ENCODE measurements at places on chromosomes 5 and 9. TPM values are rescaled to one million over a fixed set of nuclear protein-coding genes. Genes with fewer than 3 reads are reported as not detected.

- DNase-seq = no peak
Measured at GRCh38 chr5:130885691-130886090, 279.4 kb downstream of the HINT1 start.

DNA sequence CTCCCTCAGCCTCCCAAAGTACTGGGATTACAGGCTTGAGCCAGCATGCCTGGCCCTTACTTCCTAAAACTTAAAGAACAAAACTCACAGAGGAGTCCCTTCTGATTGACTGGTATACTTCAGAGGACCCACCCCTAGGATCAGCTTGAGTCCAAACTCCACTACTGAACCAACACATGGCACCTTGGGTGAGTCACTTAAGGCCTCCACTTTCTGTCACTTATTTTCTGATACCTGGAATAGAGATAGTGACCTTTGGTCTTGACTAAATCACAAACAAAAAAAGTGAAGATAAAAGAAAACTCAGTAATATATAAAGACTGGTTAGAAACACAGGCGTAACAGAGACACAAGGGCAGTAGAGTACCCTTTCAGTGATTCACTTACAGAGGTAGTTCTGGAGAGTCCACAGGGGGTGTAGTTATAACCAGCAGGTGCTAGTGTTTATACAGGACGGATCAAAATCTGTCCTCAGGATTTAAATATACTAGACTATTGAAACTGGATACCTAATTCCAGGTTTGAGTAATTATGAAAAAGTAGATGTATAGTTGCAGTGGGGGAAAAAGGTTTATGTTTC lies 274.3 kb upstream of the ANKRD55 start:
- DNase-seq = no peak

DNA sequence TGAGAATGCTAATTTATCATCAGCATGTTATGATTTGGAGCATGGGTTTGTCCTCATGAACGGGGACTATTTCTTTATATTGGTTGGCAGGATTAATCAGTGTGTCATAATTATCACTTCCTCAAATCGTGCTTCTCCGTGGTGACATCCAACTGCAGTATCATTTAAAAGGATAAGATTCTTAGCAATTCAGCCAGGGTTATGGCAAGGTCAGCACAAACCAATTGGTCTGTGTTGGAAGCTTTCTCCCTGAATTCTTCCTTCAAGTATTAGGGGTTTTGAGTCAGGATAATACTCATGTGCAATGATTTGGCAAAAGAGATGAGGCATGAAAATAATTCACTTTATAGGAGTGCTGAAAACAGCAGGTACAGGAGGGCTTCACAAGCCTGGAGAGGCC lies 5.5 kb upstream of the CAMLG start:
- DNase-seq = no peak

DNA sequence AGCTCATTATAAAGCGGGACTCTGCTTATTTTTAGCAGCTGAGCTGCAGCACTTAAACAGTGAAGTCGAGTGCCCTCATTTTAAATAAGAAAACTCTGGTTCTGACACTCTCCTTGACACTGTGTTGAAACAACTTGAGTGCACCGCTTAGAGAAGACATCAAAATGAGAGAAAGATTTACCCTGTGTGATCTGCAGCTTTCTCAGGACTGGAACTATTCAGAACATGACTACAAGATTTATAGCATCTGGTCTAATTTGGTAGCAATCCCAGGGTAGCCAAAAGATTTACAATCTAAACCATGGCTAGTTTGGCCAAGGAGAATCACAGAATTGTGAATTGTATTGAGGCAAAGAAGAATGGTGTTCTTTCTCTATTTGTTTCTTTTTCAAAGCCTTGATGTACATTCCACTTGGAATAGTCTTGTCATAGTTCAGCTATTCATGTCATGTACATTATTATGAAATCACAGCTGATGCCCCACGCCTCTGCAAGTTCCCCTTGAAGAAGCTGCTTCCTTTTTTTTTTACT lies 38.7 kb downstream of the PLEKHG4B start:
- no peak for DNase-seq

- no peak for DNase-seq
Measured at GRCh38 chr5:64742411-64742810, 26.1 kb downstream of the SREK1IP1 start.

- no peak for DNase-seq
Measured at GRCh38 chr5:150261231-150261630, 28.3 kb downstream of the CAMK2A start.

DNA sequence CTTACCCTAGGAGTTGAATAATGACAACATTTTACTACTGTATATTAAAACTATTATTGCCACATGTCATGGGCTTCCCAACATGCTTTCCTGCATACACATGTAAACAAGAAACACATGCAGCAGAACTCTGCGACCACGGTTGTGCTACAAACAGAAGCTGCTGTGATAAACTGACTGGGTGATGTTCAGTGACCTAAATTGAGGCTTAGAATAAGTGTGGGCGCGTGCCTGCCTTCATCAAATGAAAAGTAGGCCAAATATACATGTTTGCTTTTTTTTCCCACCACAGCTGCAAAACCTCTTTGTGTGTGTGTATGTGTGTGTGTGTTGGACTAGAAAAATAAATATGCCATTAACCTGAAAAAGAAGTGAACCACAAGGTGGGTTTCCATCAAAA lies 1202.1 kb downstream of the PTPRD start:
- DNase-seq = no peak

GRCh38 chr5:59317023-59317773 lies 576.3 kb downstream of the PDE4D start:
- no peak for DNase-seq

DNA sequence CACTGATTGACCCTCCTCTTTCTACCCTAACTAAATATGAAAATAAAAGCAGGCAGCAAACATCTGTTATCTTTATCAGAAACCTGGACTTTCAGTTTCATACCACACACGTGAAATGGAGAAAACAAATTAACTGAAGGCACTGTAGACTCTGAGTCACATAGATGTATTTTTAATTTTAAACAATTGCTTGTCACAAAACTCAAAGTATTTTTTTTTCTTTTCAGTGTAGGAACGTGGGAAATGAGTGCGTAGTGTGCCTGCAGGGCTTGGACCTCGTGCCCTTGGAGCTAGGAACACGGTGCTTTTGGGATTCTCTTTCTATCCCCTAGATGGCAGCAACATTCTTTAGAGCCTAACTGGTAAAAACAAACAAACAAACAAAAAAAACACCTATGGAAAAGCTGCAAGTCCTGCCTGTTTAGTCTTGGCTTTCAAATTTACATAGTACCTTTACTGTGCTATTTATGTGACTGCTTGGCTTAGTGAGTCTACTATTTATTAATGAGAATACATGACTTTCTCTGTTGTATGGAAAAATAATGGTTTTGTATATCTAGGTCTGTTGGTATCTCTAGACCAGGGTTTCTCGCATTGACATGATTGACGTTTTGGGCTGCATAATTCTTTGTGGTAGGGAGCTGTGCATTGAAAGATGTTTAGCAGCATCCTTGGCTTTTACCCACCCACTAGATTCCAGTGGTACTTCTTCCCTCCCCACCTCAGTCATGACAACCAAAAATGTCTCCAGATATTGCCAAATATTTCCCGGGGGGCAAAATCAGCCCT lies 16.8 kb upstream of the ACTBL2 start:
- peak; percentile 44 for DNase-seq

GRCh38 chr9:3957306-3957705 lies 342.6 kb downstream of the GLIS3 start:
- DNase-seq = no peak

DNA sequence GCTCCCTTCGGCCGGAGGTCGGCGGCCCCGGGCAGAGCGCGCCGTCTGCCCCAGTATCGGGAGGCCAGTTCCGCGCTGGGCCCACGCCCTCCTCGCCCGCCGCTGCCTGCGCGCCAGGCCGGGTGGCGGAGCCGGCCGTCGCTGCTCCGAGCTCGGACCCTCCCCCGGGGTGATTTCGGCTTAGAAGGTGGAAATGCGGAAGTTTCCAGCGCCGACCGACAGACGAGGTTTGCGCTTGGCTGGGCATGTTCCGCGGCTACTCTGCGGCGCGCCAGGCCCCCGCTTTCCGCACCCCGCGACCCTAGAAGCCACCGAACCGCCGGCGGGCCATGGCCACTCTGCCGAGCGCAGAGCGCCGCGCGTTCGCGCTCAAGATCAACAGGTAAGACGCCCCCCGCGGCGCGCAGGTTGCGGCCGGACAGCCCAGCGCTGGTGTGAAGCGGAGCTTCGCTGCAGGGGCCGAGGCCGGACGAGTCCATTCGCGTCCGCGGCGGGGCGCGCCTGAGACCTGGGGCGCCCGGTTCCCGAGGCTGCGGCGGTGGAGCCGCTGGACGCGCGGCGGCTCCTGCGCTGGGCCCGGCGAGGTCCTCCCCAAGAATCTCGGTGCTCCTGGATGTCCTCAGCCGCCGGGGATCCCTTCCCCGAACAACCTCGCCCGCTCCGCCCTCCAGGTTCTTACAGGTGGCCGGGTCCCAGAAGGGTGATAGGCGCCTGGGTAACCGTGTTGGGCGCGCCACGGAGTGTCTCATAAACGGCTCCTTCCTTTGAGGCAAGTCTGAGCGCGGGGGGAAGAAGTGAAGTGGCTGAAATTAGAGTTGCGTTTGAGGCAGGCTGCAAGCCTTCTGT lies at the start of gene DOCK8:
Gene DOCK8 (plus strand): TSS at position 218 of the 846 bp plus-strand sequence. CDS start 112 bp downstream, at position 330.
- no peak for DNase-seq

- no peak for DNase-seq
Measured at GRCh38 chr5:168443533-168443932, 42.7 kb upstream of the RARS1 start.

- no peak for DNase-seq
Measured at GRCh38 chr5:180599590-180599914, 8.3 kb upstream of the SCGB3A1 start.

- no peak for DNase-seq
Measured at GRCh38 chr5:173707392-173707791, 90.9 kb upstream of the BOD1 start.

GRCh38 chr5:74285675-74286280 lies 354.8 kb downstream of the ENC1 start:
- no peak for DNase-seq

The PITX1 gene
- 0.77 TPM for total RNA-seq

The CCIN gene
- total RNA-seq = not detected

The PRDM9 gene
- not detected for total RNA-seq

The PCDH1 gene
- 0.36 TPM for total RNA-seq

The FREM1 gene
- 0.11 TPM for total RNA-seq

The RAD23B gene
- 108 TPM for total RNA-seq

The RFX3 gene
- 11.9 TPM for total RNA-seq

The CCNO gene
- total RNA-seq = not detected

Measured in GM12878 (cell line).